ENCODE measurements at places on chromosomes 4 and X.

GRCh38 chrX:10966057-10966456 lies 145.1 kb upstream of the HCCS start:
- DNase-seq = no peak

GRCh38 chrX:614136-614535 lies 16.5 kb upstream of the SHOX start:
- DNase-seq = no peak

GRCh38 chr4:84024405-84024804 lies 474.7 kb downstream of the NKX6-1 start:
- DNase-seq = no peak

- DNase-seq = no peak
Observed at GRCh38 chr4:156390599-156391324, 437.1 kb upstream of the CTSO start.

GRCh38 chr4:128844931-128845330 lies 35.4 kb downstream of the JADE1 start:
- no peak for DNase-seq

DNA sequence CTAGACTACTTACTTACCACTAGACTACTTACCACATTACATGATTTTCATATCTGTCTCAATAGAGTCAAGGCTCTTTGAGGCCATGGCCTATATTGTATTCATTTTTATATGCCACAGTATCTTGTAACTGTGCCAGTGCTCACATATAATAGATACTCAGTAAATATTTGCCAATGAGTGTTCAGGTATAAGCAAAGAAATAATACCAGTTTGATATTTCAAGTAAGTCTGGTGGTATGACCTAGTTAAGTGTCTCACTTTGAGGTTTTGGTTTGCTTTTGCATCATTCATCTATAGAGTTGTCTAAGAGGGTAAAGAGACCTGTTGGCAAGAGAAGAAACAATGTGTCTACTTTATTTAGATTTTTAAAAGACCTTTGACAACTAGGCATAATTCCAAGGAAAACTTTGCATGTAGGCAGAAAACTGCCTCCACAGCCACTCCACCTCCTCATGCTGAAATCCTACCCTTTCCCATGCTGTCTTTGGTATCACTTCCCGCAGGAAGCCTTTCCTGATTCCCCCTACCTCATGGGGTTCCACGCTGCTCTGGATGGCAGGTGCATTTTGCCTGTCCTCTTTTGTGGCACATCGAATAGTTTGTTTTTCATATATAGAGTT lies 91.3 kb upstream of the KLHL13 start:
- no peak for DNase-seq

All from activated CD4-positive, alpha-beta T cell treated with anti-CD3 and anti-CD28 coated beads for 1 hour (primary cell).